Activated CD4-positive, alpha-beta T cell treated with anti-CD3 and anti-CD28 coated beads for 36 hours (primary cell): ENCODE measurements at places on chromosomes 6 and 20.

DNA sequence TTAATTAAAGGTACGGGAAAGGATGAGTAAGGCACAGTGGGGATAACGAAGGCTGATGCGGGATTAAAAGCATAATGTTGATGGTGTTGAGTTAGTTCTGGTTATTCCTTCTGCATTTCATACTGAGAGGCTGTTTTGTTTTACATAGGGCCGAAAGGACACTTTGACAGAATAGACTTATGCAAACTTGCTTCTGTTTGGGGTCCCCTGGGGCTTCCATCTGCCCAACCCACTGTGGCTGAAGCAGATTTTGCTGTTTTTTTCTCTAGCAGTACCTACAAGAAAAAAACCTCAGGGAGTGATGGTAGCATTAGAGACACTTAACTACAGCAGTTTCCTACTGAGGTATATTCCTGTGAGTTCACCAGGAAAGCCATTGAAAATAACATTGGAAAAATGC, 136.1 kb upstream of the SUPT3H start:
- DNase-seq = no peak

GRCh38 chr20:22353586-22353985, 230.8 kb downstream of the FOXA2 start:
- no peak for DNase-seq

DNA sequence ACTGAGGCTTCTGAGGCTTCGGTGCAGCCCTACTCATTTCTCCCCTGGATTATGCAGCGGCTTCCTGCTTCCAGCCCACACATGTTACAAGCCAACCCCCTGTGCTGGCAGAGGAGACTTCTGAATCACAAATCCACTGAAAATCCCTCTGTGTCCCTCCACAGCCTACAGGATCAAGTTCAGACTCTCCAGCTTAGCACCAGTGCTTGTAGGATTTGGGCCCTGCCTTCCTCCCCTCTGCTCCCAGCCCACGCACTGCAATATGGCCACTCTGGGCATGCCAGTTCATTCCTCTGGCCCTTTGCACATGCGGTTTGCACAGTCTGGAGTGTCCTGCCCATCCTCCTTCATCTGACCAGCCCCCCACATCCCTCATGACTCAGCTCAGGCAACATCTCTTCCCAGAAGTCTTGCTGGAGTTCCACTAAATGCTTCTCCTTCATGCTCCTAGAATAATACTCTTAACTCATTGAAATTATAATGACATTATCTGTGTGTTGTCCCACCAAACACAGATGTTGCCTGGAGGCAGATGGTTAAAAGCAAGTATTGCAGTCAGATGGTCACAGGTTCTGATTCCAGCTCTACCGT, 15.9 kb upstream of the MDGA1 start:
- DNase-seq = no peak

DNA sequence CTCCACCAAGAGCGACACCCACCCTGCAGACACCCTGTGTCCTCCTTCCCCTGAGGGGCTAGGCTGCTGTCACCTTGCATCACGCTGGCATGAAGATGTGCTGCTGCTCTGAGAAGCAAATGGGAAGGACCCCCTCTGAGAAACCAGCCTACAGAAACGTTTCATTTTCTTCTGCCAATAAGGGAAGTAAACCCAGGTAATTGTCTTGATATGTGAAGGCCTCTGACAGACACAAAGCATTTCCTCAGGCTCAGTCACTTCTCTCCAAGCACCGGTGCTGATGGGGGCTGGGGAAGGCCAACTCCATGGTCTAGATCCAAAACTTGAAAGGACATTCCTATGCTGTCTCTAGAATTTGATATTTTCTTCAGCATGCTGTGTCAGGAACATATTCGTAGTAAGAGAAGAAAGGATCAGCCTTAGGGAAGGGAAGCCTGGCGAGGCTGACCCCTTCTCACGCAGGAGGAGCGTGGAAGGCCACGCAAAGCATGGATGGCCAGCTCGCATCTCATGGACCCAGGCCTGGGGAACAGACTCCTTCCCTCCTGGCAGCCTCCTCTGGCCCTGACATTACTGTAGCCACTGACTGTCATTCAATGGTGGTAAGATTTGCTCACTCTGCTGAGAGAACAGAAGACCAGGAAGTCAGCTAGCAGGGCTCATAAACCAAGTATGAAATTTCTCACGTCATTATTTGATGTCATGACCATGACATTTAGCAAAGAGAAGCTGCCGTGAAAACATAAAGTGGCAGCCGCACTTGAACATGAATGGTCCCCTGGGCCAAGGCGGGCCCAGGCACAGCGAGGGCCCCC, 20.4 kb downstream of the ACSS1 start:
- no peak for DNase-seq

DNA sequence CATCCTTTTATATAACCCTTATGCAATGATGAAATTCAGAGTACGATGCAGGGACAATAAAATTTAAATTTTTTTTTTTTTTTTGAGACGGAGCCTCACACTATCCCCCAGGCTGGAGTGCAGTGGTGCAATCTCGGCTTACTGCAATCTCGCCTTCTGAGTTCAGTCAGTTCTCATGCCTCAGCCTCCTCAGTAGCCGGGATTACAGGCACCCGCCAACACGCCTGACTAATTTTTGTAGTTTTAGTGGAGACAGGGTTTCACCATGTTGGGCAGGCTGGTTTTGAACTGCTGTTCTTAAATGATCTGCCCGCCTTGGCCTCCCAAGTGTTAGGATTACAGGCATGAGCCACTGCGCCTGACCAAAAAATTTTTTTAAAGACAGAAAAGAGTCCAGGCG, 15.2 kb downstream of the MTO1 start:
- peak; percentile 47 for DNase-seq

GRCh38 chr6:123771126-123771525, 32.5 kb upstream of the NKAIN2 start:
- no peak for DNase-seq

DNA sequence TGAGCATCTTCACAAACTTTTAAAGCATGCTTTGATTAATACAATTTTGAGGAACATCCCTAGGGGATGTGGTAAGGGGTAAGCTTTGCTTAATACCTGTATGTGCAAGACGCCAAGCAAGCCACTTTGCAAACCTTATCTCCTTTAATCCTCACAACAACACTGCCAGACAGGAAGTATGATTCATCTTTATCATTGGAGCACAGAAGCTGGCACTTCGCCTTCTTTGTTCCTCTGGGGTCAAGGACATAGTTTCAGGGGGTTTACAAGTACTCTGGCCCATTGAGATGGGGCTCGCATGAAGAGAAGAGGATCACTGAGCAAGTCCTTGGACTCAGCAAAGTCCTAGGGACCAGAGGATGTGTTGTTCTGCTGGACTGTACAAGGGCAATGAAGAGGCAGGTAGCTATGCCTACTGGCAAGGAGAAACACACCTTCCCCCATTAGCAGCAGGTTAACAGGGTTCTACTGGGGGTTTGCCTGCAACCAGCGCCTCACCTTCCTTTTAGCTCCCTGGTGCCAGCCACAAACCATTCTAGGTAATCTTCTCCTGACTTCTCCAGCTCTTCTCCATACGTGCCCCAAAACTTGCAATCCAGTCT, 8.8 kb downstream of the TMEM244 start:
- DNase-seq = no peak

DNA sequence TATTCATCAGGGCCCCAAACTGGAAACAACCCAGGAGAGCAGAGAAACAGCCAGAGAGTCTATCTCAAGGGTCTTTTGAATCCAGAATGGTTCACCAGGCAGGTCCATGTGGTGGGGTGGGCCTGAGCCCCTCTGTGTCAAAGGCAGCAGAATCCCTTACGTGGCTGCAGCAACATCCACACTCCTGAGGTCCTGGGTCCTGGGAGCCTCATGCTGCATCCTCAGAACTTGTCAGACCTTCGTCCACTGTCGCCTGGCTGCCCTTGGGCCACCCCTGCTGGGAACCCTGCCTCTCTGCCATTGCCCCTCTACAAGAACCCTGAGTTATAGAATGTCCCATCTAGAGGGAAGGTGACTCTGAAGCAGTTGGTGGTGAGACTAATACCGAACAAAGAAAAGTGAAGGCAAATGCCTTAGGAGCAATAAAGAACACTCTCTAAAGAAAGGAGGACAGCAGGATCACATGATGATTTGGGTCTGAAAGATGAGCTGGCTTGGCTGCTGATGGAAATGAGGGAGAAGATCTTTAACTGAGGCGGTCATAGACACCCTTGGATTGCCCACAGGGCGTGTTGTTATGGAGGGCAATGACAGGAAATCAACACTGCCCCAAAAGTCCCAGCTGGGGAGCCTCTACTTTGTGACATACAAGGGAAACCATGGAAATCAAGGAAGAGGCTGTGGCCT, 161.2 kb downstream of the SYNDIG1 start:
- no peak for DNase-seq

DNA sequence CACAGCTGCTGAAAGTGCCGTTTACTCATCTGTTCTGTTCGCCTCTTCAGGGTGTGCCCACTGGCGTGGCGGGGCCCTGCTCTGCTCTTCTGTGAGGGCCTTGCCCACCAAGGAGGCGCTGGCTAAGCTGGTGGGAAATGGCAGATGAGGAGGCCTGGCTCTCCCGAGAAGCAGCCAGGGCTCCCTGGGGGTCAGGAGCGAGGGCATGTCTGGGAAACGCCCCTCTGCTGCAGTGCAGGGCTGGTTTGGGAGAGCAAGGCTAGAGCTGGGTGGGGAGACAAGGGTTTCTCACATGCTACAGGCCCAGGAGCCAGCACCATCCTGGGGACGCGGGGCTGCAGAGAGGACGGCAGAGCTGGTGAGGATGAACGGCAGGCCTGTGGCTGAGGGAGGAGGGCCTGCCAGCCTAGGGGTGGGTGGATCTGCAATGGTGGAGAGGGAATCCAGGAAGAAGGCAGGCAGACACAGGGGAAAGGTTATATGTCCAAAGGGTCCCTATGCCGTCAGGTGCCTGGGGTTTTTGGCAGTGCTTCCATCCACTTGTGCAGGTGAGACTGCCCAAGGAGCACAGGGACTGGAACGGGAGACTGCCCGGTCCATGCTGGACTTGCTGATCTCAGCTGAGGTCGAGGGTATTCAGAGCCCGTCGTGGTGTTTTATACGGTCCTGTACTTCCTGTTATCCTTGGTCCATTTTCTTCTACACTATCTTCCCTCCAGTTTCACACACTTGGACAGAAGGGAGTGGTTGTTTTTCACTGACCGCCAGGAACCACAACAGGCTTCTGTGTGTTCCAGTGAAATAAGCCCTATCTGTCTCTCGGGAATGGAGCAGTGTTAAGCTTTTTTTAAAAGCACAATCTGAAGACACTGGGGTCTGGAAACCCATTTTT, 119.2 kb downstream of the SYCP2 start:
- DNase-seq = no peak

DNA sequence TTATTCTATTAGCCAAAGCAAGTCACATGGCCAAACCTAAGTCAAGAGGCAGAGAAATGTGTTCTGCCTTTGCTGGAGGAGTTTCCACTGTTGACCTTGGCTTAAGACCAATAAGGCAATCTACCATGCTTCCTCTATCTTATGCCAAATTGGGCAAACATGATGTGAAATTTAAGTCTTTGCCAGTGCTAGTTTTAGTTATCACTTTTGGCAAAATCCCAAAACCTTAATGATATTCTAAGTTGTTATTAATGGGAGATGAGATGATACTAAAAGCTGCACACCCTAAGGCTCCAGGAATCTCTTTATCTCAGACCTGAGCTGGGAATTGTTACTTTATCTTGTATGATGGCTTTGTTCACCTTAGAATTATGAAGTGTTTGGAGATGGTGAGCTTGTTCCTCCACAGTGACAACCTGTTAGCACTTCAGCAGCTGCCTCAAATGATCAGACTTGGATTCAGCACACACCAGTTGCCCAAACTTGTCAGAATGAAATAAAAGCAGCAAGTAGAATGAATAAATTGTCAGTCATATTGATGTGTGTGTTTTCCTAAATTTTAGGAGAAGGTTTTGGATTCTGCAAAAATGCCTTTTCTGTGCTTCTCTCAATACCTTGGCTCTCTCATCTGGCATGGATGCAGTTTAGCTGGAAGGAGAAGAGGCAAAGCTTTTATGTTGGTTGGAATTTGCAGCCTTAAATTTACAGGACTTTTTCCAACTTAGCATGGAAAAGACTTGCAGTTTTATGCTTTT, 49.3 kb downstream of the RIN2 start:
- no peak for DNase-seq

- peak; percentile 94 for DNase-seq
Observed at GRCh38 chr20:35305682-35306556, 13.7 kb upstream of the FAM83C start.

DNA sequence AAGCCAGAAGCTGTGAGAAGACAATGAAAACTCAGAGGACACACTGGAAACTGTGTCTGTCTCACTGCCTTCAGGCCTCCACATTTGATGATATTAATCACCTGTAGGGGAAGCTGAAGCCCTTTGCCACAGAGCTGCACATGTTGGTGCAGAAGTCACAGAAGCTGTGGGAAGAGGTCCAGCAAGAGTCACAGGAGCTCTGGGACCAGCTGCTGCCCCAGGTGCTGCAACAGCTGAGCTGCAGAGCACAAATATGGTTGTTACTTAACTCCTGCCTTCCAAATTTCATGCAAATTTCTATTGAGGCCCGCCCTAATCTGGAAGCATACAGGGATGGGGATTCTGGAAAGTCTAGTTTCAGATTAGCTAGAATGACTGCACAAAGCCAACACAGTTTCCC, 169.3 kb downstream of the OGFRL1 start:
- DNase-seq = no peak

DNA sequence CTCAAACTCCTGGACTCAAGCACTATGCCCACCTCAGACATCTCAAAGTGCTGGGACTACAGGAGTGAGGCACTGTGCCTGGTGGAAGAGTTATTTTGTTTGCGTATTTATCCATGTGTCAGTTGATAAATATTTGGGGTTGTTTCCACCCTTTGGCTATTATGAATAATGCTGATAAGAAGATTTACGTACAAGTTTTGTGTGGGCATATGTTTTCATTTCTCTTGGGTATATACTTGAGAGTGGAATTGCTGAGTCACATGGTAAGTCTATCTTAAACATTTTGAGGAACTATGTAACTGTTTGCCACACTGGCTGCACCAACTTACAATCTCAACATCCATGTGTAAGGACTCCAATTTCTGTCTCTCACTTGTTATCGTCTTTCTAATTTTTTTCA, 200.3 kb downstream of the RNGTT start:
- no peak for DNase-seq

- no peak for DNase-seq
Observed at GRCh38 chr20:43746344-43747137, 19.7 kb upstream of the GTSF1L start.

DNA sequence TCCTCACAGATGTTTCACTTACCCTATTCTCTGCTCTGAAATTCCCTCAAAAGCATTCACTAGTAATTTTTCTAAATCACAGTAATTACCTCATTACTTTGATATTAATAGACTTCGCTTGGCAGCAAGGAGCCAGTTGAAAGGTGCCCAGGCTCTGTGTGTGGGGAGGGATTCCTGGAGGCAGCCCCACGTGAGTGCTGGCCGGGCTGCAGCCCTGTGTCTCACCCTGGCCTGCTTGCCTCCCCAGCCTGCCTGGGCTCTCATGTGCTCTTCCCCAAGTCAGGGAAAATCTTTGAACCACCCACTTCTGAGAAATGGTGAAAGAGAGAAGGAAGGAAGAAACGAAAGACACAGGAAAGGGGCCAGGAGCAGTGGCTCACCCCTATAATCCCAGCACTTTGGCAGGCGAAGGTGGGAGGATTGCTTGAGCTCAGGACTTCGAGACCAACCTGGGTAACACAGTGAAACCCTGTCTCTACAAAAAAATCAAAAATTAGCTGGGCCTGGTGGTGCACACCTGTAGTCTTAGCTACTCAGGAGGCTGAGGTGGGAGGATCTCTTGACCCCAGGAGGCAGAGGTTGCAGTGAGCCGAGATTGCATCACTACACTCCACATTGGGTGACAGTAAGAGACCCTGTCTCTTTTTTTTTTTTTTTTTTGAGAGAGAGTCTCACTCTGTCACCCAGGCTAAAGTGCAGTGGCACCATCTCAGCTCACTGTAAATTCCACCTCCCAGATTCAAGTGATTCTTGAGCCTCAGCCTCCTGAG, 20.0 kb upstream of the SNTA1 start:
- DNase-seq = no peak

- peak; percentile 64 for DNase-seq
Observed at GRCh38 chr20:32018269-32019155, 8.3 kb downstream of the CCM2L start.
